ENCODE measurements at places on chromosomes 12 and 14.

- no peak for DNase-seq
Observed at GRCh38 chr14:103704708-103705107, 10.5 kb downstream of the XRCC3 start.

DNA sequence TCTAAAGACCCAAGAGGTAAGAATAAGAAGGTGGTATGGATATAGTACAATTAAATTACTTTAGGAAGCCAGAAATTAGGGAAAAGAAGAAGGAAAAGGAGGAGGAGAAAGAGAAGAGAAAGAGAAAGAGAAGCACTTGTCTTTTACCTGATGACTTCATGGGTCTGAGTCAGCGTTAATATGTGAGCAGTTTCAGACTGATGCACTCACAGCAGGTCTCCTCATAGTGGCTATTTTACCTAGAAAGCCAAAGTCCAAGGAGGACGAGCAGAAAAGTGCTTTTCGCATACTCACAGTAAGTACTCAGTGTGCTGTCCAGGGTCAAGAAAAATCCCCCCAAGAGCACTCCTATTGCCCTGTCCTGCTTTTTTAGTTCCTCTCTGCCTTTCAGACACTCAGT, 222.1 kb downstream of the C12orf42 start:
- no peak for DNase-seq

DNA sequence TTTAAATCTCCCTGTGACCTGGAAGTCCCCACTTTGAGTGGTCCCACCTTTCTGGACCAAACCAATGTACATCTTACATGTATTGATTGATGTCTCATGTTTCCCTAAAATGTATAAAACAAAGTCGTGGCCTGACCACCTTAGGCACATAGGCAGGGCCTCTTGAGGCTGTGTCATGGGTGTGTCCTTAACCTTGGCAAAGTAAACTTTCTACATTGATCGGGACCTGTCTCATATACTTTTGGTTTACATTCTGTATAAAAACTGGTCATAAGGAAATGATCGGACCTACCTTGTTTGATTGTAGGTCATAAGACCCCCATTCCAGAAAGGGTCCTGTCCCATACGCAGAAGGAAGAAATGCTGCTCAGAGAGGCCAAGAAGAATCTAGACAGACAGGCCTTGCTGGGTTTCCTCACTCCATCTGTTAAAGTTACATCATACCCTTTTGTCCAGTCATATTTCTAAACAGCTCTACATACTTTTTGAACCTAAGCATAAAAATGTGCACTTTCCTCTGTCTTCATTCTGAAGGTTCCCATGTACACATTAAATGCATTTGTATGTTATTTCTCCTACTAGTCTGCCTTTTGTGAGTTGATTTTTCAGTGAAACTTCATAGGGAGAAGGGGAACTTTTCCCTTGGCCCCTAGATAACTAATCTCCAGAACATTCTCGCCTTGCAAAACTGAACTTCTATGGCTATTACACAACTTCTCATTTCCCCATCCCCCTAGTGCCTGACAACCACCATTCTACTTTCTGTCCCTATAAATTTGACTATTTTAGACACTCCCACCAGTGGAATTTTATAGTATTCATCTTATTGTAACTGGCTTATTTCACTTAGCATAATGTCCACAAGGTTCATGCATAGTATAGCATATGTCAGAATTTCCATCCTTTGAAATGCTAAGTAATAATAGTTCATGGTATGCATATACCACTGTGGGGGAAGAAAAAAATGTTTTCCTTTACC, 30.2 kb upstream of the CPM start:
- DNase-seq: no peak

- DNase-seq: no peak
Observed at GRCh38 chr12:50166799-50167048, 445 bp downstream of the CERS5 start.

DNA sequence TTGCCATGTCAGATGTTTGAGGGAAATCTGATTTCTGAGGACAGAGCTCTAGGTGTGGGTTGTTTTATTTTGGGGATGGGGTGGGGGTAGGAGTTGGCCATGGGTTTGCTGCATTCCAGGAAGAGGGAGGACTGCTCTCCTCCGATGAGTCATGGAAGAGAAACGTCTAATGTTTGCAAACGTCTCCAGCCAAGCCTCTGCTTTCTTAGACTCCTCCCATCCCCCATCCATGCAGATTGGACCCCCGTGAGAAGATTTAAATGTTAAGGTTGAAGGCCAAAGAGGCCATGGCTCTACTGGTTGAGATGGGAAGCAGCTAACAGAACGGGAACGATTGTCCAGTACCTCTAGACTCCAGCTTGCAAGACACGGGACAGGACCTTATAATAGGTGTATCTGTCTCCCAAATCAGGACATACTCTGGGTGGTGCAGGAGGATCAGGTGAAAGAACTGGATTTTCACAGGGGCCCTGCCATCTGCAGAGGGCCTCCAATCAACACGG, 11.4 kb upstream of the ATP2A2 start:
- DNase-seq: no peak

- DNase-seq: no peak
Observed at GRCh38 chr14:96797582-96798349, 584 bp downstream of the VRK1 start.

DNA sequence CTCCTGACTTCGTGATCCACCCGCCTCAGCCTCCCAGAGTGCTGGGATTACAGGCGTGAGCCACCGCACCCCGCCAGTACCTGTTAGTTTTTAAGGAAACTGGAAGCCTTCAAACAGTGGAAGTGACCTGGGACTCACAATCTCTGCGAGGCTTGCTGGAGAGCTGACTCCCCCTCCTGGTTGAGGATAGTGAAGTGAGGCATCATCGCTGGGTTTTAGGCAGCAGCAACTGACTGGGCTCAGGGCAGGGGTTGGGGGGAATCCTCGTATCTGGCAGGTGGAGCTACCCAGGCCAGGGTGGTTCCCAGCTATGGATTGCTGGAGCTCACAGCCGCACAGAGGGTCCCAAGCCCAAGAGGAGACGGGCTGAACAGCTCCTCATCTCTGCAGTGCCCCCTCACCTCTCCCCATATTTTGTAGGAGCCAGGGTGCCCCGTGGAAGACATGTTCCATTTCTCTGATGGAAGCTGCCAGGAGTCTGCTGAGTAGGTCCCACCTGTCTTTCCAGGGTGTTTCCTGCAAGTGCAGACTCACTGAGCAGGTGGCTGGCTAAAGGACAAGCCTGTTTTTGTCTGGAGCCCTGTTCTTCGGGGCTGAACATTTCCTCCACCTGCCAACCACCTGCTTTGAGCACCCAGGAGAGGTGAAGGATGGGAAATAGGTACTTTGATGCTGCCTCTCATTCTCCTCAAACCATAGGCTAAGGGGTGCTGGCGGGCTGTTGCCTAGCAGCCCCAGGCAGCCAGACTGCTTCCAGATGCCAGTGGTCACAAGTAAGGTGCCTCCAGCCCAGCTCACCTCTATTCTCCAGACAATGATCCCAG, 3.1 kb downstream of the AVIL start:
- no peak for DNase-seq

DNA sequence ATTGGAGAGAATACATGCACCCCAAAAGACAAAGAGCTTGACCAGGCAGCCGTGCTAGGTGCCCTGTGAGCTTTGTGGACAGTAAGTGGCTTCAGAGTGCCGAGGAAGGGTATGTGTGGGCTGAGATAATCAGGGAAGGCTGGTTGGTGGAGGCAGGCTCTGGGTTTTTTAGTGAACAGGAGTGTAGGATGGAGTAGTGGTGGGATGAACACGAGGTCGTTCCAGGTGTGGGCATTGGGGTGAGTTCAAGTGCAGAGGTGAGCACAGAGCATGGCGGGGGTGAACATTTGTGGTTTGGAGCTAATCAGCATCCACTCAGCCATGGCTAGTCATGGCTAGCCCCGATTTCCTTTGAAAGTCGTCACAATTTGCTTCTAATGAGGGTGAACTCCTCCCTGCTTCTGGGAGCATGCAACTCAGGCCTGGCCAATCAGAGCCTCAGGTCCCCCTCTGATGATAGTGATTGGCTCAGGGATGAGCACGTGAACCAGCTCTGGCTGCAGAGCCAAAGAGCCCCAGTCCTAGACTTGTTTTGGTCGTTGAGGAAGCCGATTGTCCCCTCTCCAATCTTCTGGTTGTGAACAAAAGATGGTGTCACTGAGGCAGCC, 40.7 kb upstream of the TCL1B start:
- DNase-seq: no peak

DNA sequence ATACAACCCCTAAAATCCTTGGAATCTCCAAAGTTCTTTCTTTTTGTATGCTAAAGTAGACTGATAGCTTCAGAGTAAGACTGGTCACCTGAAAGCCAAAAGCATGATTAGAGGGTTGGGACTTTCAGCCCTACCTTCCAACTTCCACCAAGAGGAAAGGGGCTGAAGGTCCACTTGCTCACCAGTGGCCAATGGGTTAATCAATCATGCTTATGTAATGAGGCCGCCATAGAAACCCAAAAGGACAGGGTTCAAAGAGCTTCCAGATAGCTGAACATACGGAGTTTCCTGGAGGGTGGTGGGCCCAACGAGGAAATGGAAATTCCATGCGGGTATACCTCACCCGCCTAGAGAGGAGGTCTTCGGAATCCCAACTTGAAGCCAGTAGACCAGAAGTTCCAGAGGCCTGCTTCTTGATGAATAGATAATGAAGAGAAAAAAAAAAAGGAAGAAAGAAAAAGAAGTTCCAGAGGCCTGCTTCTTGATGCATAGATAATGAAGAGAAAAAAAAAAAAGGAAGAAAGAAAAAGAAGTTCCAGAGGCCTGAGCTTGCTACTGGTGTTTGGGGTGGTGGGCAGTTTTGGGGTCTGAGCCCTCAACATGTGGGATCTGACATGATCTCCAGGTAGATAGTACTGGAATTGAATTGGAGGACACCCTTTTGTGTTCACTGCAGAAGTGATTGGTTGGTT, 11.2 kb upstream of the BTG1 start:
- DNase-seq: no peak

GRCh38 chr12:74021937-74022336, 515.7 kb upstream of the ATXN7L3B start:
- no peak for DNase-seq

GRCh38 chr12:53234271-53234914, 2.4 kb upstream of the RARG start:
- no peak for DNase-seq

DNA sequence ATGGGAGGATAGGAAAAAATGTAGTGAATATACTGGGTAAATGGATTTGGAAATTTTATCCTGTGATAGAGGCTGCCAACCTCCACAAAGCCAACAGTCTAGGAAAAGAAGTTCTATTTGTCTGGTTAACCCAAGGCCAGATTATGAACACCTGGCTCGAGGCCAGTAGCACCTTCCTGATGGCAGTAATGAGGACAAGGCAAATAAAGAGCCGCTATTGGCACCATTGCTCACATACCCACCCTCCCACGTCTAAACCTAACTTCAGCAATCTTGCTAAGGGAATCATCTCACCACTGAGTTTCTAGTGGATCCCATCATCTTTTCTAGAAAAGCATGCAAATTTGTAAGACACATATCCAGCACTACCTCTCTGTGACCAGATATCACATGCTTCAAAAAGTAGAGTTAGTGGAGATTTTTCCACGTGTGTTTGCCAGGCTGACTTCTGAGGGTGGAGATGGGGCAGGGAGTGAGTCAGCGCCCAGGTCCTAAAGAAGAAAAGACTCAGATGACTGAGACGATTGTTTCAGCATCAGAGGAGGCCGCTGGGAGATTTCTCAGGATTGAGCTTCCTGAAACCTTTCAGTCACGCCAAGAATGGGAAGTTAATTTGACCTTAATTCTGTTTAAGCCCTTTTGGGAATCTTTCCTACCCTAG, 362.9 kb downstream of the EMP1 start:
- DNase-seq: no peak

GRCh38 chr12:1848146-1848545, 27.8 kb downstream of the LRTM2 start:
- DNase-seq: no peak

GRCh38 chr12:42868291-42868690, 278.7 kb upstream of the PRICKLE1 start:
- no peak for DNase-seq

- no peak for DNase-seq
Observed at GRCh38 chr14:76280221-76280620, 95.7 kb upstream of the ESRRB start.

DNA sequence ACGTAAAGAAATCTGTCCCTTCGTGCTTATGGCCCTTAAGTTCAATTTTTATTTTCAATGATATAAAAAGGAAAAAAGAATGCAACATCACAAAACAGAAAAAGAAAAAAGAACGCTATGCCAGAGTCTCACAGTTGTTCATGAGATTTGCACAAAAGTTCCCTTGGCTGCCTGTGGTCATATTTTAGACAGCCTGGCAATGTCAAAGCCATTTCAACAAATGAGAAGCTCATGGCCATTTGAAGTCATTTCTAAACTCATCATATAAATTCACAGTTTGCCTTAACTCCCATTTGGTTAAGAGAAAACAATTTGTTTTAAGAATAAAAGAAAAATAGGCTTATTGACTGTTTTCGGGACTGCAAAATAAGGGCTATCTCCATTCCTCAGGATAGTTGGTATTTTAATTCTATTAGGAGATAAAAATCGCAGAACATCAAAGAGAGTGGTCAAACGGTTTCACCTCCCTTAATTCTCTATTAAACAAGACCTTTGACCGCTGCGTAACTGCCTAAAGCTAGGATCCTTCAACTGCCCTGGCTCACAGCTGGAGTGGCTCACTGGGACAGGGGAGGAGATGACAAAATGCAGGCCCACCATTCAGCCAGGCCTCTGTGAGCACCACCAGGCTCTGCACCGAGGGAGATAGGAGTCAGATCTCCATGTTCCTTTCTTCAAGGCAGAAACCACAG, 119.2 kb upstream of the DAAM1 start:
- DNase-seq: no peak

DNA sequence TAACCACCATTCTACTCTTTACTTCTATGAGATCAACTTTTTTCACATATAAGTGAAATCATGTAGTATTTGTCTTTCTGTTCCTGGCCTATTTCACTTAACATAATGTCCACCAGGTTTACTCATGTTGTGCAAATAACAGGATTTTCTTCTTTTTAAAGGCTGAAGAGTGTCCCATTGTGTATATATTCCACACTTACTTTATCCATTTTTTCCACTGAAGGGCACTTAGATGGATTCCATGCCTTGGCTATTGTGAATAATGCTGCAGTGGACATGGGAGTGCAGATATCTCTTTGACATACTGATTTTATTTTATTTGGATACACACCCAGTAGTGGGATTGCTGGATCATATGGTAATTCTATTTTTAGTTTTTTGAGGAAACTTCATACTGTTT, 181.1 kb upstream of the HMGA2 start:
- no peak for DNase-seq

DNA sequence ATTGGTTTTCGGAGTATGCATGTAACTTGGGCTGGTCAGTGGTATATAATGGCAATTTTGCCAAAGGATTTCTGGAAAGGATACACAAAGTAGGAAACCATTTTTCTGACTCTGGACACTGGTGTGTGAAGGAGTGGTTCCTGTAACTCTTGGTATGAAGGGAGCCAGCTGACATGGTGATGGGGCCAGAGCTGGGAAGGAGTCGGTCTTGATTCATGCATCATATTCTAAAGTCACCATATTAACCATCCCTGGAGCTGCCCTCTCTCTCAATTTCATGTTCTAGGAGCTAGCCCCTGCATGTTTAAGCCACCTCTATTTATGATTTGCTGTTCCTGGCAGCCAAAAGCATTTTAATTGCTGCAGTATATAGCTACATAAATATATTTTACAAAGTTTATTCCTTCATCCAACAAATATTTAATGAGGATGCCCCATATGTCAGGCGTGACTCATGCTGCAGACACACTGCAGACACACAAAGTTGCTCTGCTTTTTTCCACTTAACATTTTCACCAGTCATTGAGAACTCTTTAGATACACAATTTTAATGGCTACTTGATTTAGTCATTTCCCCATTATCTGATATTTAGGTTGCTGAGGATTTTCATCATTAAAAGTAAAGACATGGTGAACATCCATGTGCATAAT, 78.7 kb upstream of the PSMC1 start:
- no peak for DNase-seq

- DNase-seq: no peak
Observed at GRCh38 chr12:76441016-76441415, 92.8 kb upstream of the BBS10 start.

Measured in stimulated activated CD8-positive, alpha-beta memory T cell treated with anti-CD3 and anti-CD28 coated beads, Interleukin-7, amount 100 ng/mL, for 1 hour (primary cell).